ENCODE measurements at places on chromosomes 12 and 14.

GRCh38 chr14:92351750-92352149 lies 28.8 kb downstream of the SLC24A4 start:
- no peak for DNase-seq

- DNase-seq = no peak
Measured at GRCh38 chr12:93376436-93377251, 1.1 kb upstream of the NUDT4 start.

DNA sequence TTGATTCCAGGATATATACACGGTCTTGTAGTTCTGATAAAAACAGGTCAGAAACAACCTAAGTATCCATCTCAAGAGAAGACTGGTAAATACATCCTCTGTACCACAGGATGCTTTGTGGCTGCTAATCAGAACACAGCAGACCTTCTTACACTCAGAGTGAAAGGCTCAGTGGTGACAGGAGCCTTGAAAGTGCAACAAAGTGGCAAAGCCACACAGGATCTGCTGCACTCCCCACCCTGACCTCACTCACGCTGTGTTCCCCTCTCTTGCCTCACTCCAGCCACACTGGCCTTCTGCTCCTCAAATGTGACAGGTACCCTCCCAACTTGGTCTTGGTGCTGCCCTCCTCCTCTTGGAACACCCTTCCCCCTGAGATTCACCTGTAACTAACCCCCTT lies 98.1 kb upstream of the GRIP1 start:
- peak; percentile 75 for DNase-seq

DNA sequence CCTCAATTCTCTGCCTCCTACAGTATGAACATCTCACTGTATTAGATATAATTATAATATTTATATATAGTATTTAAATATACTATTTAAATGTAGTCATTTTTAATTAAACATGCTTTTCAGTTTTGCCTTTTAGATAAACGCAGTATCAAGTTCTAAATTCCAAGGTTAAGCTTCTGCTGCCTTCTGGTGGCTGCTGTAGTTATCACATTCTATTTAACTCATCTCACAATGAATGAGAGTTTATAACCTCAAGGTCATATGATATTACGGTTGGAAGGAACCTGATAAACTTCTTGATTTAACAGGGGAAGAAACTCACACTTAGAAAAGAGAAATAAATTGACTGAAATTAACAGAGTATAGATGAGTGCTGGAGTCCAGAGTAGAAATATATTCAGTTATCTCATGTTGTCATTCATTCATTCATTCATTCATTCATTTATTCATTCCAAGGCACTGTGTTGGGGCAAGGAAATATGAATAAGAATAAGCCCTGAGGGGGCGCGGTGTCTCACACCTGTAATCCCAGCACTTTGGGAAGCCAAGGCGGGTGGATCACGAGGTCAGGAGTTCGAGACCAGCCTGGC lies 31.9 kb downstream of the GUCY2C start:
- no peak for DNase-seq

DNA sequence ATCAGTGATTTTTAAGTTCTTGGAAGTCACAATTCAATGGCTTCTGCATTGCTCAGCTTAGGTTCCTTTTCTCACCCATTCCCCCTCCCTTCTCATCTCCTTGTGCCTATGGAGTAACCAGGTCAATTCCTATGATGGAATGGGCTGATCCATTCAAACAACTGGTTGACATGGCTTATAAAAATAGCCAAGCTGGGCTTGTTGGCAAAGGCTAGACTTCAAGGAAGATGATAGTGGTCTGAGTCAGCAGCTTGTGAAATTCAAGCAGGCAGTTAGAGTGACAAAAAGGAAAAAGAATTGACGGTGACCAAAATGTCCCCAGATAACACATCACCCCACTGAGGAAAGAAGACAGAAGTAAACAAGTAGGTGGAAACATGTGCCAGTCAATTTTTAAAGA lies 119.9 kb upstream of the PCED1B start:
- DNase-seq = no peak

DNA sequence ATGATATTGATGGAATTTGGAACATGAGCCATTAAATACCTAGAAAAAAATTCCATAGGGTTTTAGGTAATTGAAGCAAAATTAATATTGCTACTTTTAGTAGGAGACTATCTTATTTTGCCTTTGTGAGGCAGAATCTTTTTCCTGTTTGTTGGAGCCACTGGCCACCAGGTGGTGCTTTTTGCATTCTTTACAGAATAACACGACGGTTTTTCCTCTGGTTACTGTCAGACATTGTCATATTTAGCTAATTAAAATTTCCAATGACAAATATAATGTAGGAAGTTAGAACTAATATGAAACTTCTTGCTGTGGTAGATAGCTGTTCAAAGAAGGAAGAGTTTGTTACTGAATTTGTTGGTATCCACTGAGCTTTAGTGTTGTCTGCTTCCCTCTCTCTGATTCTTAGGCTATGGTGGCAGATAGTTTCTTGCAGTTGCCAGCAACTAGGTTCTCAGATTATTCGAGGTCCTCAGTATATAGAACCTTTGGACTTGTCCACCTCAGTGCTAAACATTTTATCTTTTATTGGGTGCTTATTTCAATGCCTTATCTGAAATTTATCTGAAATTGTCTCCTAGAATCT lies 25.7 kb downstream of the RAB21 start:
- peak; percentile 59 for DNase-seq

DNA sequence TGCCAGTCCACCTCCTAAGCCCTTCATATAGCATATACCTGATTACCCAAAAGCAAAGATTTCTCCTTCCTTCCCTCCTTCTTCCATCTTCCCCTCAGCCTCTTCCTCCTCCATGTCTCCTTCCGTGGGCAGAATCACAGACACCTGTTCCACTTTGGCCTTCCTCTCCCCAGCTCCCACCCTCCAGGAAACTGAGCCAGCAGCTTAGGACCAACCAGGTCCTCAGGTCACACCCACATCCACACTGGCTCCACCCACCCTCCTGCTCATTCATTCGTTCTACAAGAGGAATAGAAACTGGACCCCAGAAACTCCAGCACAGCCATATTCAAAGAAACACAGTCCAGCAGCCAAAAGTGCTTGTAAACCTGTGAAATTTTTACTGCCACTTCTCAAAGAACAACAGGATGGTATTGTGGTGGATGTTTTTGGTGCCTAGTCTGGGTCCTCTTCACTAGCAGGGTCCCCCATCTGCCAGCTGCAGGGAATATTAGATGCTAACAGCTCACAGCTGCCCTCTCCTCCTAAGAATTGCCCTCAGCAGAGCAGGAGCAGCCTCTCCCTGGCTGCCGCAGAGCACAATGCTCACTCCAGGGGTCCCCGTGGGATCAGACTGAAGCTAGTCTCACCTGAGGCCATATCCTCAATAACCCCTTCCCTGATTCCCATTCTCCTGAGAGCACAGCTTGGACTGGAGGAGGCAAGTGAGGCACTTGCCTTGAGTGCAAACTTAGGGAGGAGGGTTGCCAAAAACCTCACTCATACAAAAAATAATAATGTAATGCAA lies 18.4 kb downstream of the CMKLR1 start:
- no peak for DNase-seq

DNA sequence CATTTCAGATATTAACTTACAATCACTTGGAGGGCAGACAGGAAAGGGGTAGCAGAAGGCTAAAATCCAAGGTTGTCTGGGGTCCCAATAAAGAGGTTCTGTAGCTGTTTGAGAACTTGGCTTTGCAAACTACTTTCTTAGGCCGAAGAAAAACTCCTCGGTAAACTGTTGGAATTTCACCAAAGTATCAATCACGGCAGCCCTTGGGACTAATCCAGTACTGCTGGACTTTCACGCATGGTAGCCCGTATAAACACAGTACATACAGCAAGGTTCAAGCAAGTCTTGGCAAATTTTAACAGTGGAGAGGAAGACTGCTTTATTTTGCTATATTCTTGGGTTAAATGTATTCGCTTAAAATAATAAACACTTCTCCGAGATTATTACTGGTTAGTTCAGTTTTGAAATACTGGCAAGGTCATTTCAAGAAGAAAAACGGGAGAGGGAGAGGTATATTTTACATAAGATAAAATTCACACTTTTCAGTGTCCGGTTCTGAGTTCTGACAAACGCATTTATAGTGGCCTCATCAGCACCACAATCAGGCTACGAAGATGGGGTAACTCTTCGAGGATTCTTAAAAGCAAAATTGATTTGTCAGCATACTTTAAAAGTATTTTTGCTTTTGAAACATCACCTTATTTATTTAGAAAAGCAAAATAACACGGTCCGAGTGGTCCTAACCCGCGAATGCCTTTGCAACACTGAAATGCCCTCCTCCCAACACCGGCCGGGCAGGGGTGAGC lies 1.3 kb downstream of the SETD3 start:
- DNase-seq = no peak

DNA sequence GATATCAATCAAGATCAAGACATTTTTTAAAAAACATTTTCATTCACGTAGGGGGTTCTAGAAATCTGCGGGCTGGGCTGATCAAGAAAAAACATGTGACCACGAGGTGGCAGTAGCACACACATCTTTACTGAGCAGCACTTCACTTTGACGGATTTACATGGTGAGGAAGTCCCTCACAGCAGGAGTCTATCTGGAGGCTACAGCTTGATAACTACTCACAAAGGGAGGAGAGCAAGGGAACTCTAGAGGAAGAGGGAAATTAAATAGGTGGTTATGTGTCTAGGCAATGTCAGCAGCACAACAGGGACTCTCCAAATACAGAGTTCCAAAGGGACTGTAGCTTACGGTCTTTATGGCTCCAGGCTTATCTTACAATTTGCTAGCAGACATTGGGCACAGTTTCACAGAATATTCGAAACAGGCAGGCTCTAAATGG lies 248.1 kb downstream of the DPY19L2 start:
- DNase-seq = peak; percentile 43

GRCh38 chr14:53355581-53356112 lies 202.5 kb upstream of the DDHD1 start:
- DNase-seq = no peak

DNA sequence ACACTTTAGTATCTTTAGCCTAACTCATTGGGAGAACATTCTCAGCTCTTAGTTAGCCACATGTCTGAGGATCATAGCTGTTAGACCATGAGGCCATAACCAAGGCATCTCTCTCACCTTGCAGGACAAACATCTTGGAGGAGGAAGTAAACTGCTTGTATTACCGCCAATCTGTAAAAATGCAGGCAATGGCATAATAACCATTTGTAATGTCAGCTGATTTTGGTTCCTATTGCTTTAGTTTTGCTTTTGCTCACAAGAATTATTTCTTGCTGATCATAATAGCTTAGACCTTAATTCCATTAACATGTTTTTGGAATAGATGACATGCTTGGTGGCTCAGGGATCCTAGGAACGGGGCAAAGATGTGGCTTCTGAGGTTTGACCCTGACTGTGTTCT lies 16.4 kb upstream of the GSG1 start:
- DNase-seq = no peak

DNA sequence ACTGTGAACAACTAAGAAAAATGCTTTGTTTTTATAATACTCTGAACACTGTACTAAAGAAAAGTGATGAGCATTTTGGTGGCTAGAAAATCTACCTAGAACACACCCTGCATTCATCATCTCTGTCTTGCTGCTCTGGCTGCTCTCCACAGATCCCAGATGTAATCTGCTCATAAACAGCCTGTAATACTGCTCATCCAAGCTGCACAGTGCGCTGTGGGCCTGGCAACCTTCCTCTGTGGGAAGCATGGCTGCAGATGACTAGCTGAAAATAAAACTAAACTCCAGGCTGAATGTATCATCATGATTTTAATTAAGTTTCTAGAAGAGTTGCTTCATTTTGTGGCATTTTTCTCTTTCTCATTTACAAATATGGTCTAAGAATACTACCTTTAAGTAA lies 200.7 kb downstream of the SLC2A13 start:
- no peak for DNase-seq

- no peak for DNase-seq
Measured at GRCh38 chr12:22037947-22038346, 8.1 kb upstream of the CMAS start.

DNA sequence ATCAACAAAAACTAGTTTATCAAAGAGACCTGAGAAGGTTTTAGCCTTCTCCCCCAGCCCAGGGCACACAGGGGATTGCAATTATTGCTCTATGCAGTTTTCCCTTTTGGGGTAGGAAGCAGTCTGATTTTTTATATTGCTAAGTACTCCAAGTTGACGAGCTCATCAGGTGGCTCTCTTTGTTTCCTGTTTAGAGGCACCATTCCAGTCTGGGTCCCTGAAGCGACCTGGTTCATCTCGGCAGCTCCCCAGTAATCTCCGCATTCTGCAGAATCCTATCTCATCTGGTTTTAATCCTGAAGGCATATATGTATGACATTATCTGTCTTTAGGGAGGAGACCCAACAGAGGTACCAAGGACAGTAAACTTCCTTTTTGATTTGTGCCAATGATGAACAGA lies 56.3 kb downstream of the BHLHE41 start:
- DNase-seq = no peak

DNA sequence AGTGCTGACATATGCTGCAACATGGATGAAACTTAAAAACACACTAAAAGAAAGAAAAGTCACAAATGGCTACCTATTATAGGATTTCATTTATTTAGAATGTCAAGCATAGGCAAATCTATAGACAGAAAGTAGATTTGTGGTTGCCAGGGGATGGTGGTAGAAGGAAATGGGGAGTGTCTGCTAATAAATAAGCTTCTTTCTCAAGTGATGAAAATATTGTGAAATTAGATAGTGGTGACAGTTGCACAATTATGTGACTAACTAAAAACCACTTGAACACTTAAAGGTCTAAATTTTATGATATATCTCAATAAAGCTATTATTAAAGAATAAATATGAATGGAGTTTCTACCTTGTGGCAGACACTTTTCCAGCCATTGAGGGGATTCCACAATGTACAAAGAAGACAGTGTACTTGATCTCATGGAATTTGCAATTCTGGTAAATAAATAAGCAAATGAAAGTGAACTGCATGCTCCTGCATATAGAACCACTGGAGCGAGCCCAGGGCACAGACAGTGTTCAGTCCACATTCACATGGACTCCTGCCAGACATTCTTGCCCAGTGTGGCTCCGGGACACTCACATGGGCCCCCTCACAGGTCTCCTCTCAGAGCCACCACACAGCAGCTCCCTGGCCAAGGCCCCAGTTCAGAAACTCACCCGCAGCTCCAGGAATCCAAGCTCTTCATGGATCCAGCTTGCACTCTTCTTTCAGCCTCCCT lies 107.1 kb upstream of the ARID2 start:
- no peak for DNase-seq

GRCh38 chr12:2227360-2227759 lies 174.6 kb downstream of the CACNA1C start:
- DNase-seq = no peak

GRCh38 chr12:100365411-100365810 lies 8.5 kb downstream of the SLC17A8 start:
- no peak for DNase-seq

DNA sequence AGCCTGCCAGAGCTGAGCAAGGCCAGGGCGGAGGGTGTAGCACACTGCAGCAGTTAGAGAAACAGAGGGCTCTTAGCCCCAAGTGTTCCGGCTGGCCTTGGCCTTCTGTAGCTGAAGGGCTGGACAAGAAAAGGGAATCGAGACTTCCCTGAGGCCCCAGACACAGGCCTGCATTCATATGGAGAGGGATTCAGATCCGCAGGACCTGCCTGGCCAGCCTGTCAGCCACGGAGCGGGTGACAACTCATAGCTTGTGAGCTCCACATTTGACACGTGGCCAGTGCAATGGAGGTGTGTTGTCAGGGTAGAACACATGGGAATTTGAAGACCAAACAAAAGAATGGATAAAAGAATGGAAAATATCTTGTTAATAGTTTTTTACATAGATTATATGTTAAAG lies 182.2 kb upstream of the GSC start:
- no peak for DNase-seq

- no peak for DNase-seq
Measured at GRCh38 chr14:52080158-52080800, 11.4 kb upstream of the NID2 start.

All from CD4-positive, alpha-beta T cell (primary cell).